ENCODE measurements at places on chromosomes 5 and 9. TPM values are rescaled to one million over a fixed set of nuclear protein-coding genes. Genes with fewer than 3 reads are reported as not detected.
A peak's percentile ranks its signal among the peaks of the same experiment; 100 is the strongest.

GRCh38 chr9:8727191-8727590 lies 927.6 kb upstream of the DMAC1 start:
- no peak for DNase-seq

GRCh38 chr5:159878988-159879471 lies 37.3 kb upstream of the ADRA1B start:
- peak; percentile 75 for DNase-seq

- DNase-seq: no peak
Measured at GRCh38 chr5:96146675-96147074, 185.0 kb upstream of the ELL2 start.

- DNase-seq: no peak
Measured at GRCh38 chr5:33886283-33886682, 5.5 kb downstream of the ADAMTS12 start.

GRCh38 chr5:61906820-61907219 lies 399.2 kb upstream of the KIF2A start:
- no peak for DNase-seq

- DNase-seq: no peak
Measured at GRCh38 chr9:76615177-76615603, 149.0 kb upstream of the PCA3 start.

GRCh38 chr5:74648835-74649293 lies 8.3 kb upstream of the ENC1 start:
- no peak for DNase-seq

DNA sequence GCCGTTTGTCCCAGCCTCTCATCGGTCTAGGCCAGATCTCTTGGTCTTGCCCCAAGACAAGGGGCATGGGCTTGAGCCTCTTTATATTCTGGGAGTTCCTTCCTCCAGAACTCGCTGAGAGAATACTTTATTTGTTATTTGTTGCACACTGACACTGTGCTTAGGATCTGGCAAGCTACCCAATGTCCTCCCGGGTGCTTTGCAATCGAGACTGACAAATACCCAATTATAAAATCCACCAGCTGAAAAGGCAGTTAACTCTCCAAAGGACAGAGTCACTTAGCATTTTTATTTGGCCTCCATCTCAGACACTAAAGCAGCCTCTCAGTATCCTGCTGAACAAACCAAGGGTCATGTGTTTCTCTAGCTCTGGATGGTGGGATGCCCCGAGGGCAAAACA lies 500.2 kb upstream of the DAP start:
- DNase-seq: no peak

- DNase-seq: no peak
Measured at GRCh38 chr9:19423163-19423562, 14.4 kb downstream of the ACER2 start.

GRCh38 chr9:15389173-15389572 lies 33.5 kb upstream of the SNAPC3 start:
- no peak for DNase-seq

DNA sequence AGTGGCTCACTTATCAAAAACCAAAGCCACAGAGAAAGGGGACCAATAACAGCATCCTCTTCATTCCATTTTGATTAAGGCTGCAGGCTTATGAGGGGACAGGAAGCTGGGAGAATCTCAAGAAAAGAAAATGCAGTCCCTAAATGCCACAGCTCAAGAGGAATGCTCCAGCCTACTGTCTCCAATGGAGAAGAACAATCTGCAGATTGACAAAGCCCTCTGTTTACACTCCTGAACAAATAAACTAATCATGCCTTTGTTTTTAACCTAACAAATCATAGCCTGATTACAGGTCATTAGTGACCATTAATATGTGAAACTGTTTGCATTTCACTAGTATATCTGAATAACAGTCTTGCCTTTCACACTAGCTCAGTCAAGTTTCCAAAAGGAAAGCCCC lies 26.5 kb downstream of the PPP2R2B start:
- DNase-seq: no peak

DNA sequence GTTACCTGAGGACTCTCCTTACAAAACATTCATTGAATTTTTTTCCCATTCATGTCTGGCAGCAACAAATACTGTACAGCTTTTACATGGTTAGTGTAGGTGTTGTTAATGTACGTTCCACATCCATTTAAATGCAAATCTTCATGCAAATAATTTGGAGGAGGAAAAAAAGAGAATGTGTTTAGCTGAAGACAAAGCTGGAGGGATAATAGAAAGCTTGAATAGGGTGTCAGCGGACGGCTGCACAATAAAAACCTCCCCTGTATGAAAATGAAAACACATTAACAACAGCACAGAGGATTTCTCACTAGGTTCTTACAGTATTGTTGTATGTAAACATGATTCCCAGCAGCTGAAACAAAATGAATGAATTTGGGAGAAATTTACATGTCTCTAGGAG lies 231.5 kb downstream of the ZNF608 start:
- no peak for DNase-seq

- DNase-seq: no peak
Measured at GRCh38 chr9:111857555-111858211, 38.9 kb upstream of the UGCG start.

DNA sequence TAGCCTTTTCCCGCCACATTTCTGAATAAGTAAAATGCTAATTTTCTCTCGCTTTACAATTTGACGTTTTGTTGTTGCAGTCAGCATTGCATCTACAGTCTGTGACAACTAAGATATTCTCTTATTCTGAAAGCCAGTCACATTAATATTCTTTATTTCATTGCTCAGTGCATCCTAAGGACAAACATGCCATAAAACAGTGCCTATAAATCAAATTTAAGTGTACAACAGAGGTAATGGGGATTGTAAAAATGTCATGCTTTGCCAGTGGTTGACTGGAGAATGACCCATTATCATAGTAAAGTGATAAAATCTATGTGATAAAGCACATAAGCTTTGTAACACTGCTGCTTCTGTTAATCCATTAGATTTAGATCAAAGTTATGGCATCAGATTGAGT lies 1850.0 kb upstream of the ACO1 start:
- DNase-seq: no peak

DNA sequence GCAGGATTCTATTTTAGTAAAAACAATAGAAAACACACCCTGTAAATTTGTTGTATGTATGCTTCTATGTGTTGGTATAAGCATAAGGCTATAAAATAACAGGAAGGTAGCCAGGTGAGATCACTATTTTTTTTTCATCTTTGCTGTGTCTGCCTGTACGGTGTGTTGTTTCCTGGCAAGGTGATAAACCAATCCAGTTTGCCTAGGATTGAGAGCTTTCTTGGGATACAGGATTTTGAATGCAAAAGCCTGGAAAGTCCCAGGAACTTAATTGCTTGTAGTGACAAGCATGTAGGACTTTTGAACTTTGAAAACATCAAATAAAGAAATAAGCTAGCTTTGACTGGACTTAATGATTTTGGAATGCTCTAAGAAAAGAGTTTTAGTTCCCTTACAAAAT lies 83.3 kb upstream of the RORB start:
- no peak for DNase-seq

DNA sequence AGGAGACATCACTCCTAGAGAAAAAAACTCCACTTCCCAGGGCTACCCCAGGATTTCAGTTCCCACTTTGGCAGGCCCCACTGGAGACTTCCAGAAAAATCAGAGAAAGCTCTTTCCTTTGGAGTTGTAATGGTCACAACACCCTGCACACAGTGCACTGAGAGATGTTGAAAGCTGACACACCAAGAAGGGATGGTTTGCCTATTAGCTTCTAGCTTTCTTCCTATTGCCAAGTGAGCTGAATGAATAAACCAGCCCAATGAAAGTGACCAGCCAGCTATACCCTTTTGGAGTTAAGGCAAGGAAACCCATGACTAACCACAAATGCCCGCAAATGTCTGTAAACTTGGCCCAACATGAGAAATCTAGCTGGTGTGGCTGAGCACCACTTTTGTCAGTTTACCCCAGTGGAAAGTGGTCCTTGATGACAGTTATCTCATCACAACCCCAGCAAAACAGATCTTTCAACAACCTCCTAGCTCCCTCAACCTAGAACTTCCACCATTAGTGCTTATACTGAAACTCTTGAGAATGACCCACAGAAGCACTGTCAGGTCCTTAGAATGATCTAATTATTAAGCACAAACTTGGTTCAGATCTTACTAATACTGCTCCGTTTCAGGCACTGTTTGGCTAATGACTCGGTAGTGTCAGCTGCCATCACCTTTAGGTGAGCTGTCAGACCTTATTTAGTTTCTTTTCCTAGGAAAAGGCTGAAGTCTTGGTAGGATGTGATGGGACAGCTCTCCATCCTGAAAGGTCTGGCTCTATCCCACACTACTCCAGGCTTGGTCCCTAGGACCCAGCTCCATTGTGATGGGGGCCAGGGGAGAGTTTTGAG lies 11.2 kb downstream of the IRF1 start:
- peak; percentile 2 for DNase-seq

DNA sequence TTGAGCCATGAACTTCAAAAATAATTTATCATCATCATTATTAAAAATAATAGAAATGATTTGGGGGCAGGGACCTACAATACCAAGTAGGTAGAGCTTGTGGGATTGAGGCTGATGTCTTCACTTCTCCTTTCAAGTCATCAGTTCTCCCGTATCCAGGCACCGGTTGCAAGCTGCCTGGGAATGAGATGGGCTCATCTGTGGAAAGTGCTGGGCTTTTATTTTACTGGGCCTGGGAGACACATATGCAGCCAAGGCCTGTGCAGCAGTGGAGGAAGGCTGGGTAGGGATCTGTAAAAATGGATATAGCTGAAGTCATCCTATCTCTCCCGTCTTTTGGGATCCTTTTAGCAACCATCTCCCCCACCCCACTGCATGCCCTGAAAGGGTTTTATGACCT lies 284.1 kb upstream of the CLINT1 start:
- DNase-seq: no peak

SLC6A18 gene
- total RNA-seq: not detected

FBXO10 gene
- 6.7 TPM for total RNA-seq

EEIG1 gene
- 24.9 TPM for total RNA-seq

CWC27 gene
- total RNA-seq: 22.3 TPM

LCN12 gene
- 7.0 TPM for total RNA-seq

PCDHB14 gene
- 3.9 TPM for total RNA-seq

TTLL11 gene
- total RNA-seq: 4.5 TPM

AIF1L gene
- total RNA-seq: 22.0 TPM

ADAMTS12 gene
- total RNA-seq: 3.8 TPM

SLC36A3 gene
- not detected for total RNA-seq

TMEM38B gene
- total RNA-seq: 49.0 TPM

SPATA31D4 gene
- not detected for total RNA-seq

FGF1 gene
- 33.9 TPM for total RNA-seq
